ENCODE measurements at places on chromosomes 13 and 19. TPM values are rescaled to one million over a fixed set of nuclear protein-coding genes. Genes with fewer than 3 reads are reported as not detected.

ZNF497 gene
- total RNA-seq, result 1.5 TPM

CYP2A7 gene
- not detected for total RNA-seq

ZNF726 gene
- total RNA-seq, result 16.8 TPM

ERICH4 gene
- total RNA-seq, result not detected

MUC16 gene
- total RNA-seq, result not detected

ARHGEF7 gene
- total RNA-seq, result 46.5 TPM
